Daoy (cell line): ENCODE measurements at places on chromosomes 16 and 17. TPM values are rescaled to one million over a fixed set of nuclear protein-coding genes. Genes with fewer than 3 reads are reported as not detected.

RND2 gene
- 0.11 TPM in 1 of 2 replicates, not detected in the other for total RNA-seq

HEXD gene
- total RNA-seq: 4.9 and 9.4 TPM in 2 replicates

SULT1A4 gene
- total RNA-seq: 4.4 TPM in 1 of 2 replicates, not detected in the other

OTOP2 gene
- not detected in 2 replicates for total RNA-seq

USP6 gene
- total RNA-seq: not detected in 2 replicates

KRT25 gene
- not detected in 2 replicates for total RNA-seq

CCL11 gene
- not detected in 2 replicates for total RNA-seq

ZP2 gene
- not detected in 2 replicates for total RNA-seq

IGF2BP1 gene
- total RNA-seq: 15.2 and 16.7 TPM in 2 replicates

KCNH4 gene
- total RNA-seq: under 0.01 TPM in 1 of 2 replicates, not detected in the other

MT1H gene
- total RNA-seq: not detected in 2 replicates

NXPH3 gene
- total RNA-seq: 0.03 TPM in 1 of 2 replicates, not detected in the other

KRTAP9-4 gene
- total RNA-seq: not detected in 2 replicates

KRTAP1-5 gene
- not detected in 2 replicates for total RNA-seq

TBC1D3K gene
- total RNA-seq: not detected in 2 replicates

ZC3H7A gene
- 15.1 and 22.7 TPM in 2 replicates for total RNA-seq

NOG gene
- 0.92 and 1.4 TPM in 2 replicates for total RNA-seq

KRTAP16-1 gene
- not detected in 2 replicates for total RNA-seq

RGS11 gene
- total RNA-seq: 0.06 TPM in 1 of 2 replicates, not detected in the other

PMFBP1 gene
- under 0.01 TPM in 1 of 2 replicates, not detected in the other for total RNA-seq

CCL7 gene
- total RNA-seq: 0.21 and 1.5 TPM in 2 replicates

CACNG1 gene
- not detected in 2 replicates for total RNA-seq

ZNF768 gene
- 16.7 and 19.2 TPM in 2 replicates for total RNA-seq

KCNJ16 gene
- total RNA-seq: not detected in 2 replicates

KRTAP9-8 gene
- total RNA-seq: not detected in 2 replicates

UBE2Z gene
- total RNA-seq: 65.3 and 66.0 TPM in 2 replicates

TERB1 gene
- total RNA-seq: 0.46 TPM in 1 of 2 replicates, not detected in the other

BCL6B gene
- not detected in 2 replicates for total RNA-seq

PYCARD gene
- total RNA-seq: 14.7 and 23.3 TPM in 2 replicates

RAMP2 gene
- total RNA-seq: 2.7 TPM in 1 of 2 replicates, not detected in the other

TPSG1 gene
- total RNA-seq: 0.23 TPM in 1 of 2 replicates, not detected in the other

NPTX1 gene
- total RNA-seq: 0.11 TPM in 1 of 2 replicates, not detected in the other
